ENCODE measurements at places on chromosomes 5 and 9.

DNA sequence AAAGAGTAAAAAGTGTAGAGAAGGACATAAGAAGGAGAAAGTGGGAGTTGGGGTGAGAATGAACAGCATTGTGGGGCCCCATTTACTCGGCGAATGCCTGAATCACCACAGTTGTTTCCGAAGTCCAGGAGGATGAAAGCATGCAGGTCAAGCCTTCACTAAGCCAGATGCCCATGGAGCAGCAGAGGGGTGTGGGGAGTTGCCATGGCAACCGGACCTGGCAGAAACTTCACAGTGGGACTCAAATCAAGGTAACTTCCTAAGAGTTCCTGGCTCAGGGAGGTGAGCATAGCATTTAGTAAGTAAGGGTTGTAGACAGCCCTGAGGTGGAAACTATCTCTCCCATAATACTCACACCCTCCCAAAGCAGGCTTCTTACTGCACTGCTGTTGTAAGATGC is 357.1 kb downstream of the TRIM32 start:
- DNase-seq: no peak

DNA sequence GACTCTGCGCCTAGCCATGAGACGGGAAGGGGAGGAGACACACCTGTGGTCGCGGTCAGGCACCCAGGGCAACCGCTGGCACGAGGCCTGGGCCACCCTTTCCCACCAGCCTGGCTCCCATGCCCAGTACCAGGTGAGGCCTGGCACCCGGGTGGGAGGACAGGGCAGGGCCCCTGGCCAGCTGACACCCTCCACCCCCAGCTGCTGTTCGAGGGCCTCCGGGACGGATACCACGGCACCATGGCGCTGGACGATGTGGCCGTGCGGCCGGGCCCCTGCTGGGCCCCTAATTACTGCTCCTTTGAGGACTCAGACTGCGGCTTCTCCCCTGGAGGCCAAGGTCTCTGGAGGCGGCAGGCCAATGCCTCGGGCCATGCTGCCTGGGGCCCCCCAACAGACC is 5.0 kb downstream of the MAMDC4 start:
- no peak for DNase-seq

GRCh38 chr9:127555840-127556820 is 55.9 kb upstream of the STXBP1 start:
- no peak for DNase-seq

- no peak for DNase-seq
Measured at GRCh38 chr9:114604989-114605388, 6.1 kb upstream of the TMEM268 start.
